Mammary microvascular endothelial cell (primary cell): ENCODE measurements at places on chromosomes 1 and 21. TPM values are rescaled to one million over a fixed set of nuclear protein-coding genes. Genes with fewer than 3 reads are reported as not detected.

TTC22 gene
- not detected in 2 replicates for total RNA-seq

PM20D1 gene
- not detected in 2 replicates for total RNA-seq

KIF14 gene
- total RNA-seq: 10.9 and 11.9 TPM in 2 replicates

KLF18 gene
- total RNA-seq: not detected in 2 replicates

GJC2 gene
- total RNA-seq: 0.27 and 0.98 TPM in 2 replicates

CD1D gene
- not detected in 2 replicates for total RNA-seq
